ENCODE measurements at places on chromosomes 16 and 17.

DNA sequence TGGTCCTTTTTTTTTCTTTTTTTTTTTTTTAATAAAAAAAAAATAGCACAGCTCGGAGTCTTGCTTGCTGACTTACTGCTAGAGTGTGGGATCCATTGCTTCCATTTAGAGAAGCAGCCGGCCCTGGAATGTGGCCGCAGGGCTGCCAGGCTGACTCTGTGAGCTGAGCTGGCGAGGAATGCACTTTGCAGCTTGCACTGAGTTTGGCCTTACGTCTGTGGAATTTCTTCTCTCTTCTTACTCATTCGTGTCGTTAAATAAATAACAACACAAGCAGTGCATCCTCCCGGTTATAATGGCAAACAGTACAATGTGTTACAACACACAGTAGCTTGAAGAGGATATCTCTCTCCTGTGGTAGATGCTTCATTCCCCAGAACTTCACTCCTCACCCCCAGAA is 69.2 kb downstream of the PRKCB start:
- peak; percentile 86 for DNase-seq
- H3K27ac ChIP-seq, result no peak overlapping the region
- H3K36me3 ChIP-seq, result no peaks in the 10 kb centered on the region
- peaks cover 2% of the 10 kb centered on the region for H3K4me1 ChIP-seq
- no peak overlapping the region for H3K4me3 ChIP-seq
- H3K27me3 ChIP-seq, result no peaks in the 10 kb centered on the region

DNA sequence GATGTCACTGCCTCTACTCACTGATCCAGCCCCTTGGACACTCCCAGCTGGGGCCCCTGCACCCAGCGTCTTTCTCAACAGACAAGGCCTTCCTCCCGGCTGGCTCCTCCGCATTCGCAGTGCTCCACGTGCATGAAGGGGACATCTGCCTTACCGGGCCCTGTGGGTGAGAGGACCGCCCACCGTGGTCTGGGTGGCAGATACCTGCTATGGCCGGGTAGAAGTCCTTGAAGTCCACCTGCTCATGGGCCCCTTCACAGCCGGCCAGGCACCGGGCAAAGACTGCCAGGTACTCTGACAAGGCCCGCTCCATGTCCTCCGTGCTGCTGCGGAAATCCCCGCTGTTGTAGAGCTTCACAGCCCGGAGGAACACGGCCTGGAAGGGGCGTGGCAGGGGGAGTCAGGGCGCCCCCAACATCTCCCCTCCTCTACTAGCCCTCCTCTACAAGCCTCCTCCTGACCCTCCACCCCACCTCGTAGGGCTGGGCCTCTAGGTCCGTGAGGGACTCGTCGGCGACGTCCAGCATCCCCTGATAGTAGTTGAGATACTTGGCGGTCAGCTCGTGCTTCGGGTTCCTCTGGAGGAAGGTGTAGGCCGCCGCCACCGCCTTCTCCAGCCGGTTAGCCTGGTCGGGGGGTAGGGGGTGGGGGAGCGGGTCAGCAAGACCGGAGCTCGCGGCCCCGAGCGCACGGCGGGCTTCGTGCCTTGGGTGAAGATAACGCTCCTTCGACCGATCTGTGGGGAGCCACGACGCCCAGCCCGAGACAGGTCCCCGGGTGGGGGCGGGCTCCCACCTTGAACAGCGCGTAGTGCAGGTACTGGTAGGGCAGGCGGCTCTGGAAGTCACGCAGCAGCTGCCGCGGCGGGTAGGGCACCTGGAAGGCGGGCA is 845 bp downstream of the P3H4 start:
- peak overlapping the region; percentile 87 for H3K4me3 ChIP-seq
- peak; percentile 85 for DNase-seq
- no peaks in the 10 kb centered on the region for H3K4me1 ChIP-seq
- no peaks in the 10 kb centered on the region for H3K36me3 ChIP-seq

DNA sequence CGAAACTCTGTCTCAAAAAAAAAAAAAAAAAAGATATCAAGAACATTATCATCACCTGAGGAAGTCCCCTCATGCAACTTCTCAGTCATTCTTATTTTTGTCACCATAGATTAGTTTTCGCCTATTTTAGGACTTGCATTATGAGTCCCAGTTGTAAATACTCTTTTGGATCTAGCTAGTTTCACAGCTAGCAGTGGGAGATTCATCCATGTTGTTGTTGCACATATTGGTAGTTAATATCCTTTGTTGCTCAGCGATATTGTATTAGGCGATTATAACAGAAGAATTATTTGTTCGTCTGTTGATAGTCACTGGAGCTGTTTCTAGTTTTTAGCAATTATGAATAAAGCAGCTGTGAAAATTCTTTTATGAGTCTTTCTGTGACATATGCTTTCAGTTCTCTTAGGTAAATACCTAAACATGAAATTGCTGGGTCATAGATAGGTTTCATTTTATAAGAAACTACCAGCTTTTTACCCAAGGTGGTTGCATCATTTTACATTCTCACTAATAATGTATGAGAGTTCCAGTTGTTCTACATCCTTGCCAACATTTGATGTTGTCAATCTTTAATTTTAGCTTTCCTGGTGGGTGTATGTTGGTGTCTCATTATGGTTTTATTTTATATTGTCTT is 40.7 kb upstream of the MAP3K14 start:
- H3K27ac ChIP-seq, result no peak overlapping the region
- DNase-seq, result no peak
- H3K4me3 ChIP-seq, result no peak overlapping the region
- no peaks in the 10 kb centered on the region for H3K4me1 ChIP-seq

- no peak overlapping the region for H3K27ac ChIP-seq
- H3K4me1 ChIP-seq, result no peaks in the 10 kb centered on the region
- H3K27me3 ChIP-seq, result no peaks in the 10 kb centered on the region
- H3K4me3 ChIP-seq, result no peak overlapping the region
Observed at GRCh38 chr16:17509194-17509593, 38.4 kb upstream of the XYLT1 start.

DNA sequence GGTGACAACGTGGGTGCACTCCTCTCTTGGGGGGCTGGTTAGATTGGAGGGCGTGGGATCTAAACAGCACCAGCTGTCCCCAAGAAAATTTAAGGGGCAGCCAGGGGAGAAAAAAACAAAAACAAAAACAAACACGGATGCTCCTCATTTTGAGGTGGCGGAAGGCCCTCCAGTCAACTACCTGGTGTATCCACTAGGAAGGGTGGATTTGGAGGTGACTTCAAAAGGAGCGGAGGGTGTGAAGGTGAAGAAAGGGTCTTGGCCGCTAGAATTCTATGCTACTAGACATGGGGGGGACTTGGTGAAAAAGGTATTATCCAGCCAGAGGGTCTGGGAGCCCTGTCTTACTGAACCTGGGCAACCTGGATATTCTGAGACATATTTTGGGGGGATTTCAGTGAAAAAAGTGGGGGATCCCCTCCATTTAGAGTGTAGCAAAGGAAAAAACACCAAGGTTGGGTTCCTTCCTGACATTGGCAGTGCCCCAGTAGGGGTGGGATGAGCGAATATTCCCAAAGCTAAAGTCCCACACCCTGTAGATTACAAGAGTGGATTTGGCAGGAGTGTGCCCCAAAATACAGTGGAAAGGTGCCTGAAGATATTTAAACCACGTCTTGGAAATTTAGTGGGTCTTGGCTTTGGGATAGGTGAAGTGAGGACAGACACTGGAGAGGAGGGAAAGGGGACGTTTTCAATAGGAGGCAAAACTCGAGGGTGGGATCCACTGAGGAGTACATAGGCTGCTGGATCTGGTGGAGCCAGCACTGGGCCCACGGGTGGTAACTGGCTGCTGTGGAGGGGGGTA is 454 bp upstream of the FGF11 start:
- peak overlapping the region; percentile 91 for H3K4me3 ChIP-seq
- H3K4me1 ChIP-seq, result peaks cover 3% of the 10 kb centered on the region
- no peaks in the 10 kb centered on the region for H3K36me3 ChIP-seq
- peaks cover 51% of the 10 kb centered on the region for H3K27me3 ChIP-seq

- H3K27me3 ChIP-seq, result no peaks in the 10 kb centered on the region
- peaks cover 6% of the 10 kb centered on the region for H3K4me1 ChIP-seq
- DNase-seq, result peak; percentile 78
- no peaks in the 10 kb centered on the region for H3K36me3 ChIP-seq
- H3K27ac ChIP-seq, result no peak overlapping the region
Observed at GRCh38 chr17:40463122-40463550, 19.9 kb downstream of the IGFBP4 start.

GRCh38 chr17:83179374-83179773 is 100.0 kb downstream of the METRNL start:
- H3K4me1 ChIP-seq, result no peaks in the 10 kb centered on the region
- H3K36me3 ChIP-seq, result no peaks in the 10 kb centered on the region

DNA sequence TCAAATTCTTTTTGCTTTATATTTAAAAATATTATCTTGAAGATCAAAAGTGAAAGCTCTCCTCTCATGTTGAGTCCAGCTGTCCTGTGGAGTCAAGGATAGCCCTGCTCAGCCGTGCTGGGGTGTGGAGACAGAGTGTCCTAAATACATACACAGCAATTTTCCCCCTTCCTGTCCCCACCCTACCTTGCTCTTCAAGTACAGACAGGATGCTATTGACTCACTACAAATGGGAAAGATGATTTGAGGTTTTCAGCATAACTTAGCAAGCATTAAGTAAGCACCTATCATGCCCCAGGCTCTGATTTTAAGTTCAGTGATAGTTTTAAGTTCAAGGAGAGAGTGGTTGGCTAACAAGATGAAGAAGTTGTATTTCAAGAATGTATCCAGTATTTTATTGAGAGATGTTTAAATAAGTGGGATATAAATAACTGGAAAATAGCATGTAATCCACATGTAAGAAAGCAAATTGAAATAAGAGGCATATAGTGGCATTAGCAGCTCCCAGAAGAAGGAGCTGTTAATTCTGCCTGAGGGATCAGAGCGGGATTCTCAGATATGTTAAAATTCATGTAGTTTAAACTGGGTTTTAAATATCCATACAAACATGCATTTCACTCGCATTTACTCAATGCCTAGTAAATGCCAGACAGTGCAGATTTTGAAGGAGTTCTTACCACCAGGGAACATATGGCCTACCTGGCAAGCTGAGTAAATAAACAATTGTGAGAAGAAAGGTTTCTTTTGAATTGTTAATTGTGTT is 183.5 kb upstream of the ANKFN1 start:
- no peak for DNase-seq
- no peaks in the 10 kb centered on the region for H3K27me3 ChIP-seq
- H3K4me3 ChIP-seq, result no peak overlapping the region
- H3K36me3 ChIP-seq, result no peaks in the 10 kb centered on the region
- H3K4me1 ChIP-seq, result no peaks in the 10 kb centered on the region
- no peak overlapping the region for H3K27ac ChIP-seq

- no peak overlapping the region for H3K4me3 ChIP-seq
- no peak for DNase-seq
- no peak overlapping the region for H3K27ac ChIP-seq
- H3K27me3 ChIP-seq, result peaks cover 14% of the 10 kb centered on the region
- H3K36me3 ChIP-seq, result no peaks in the 10 kb centered on the region
- H3K4me1 ChIP-seq, result no peaks in the 10 kb centered on the region
Observed at GRCh38 chr16:86661706-86662105, 83.4 kb downstream of the FOXL1 start.

GRCh38 chr17:55598495-55598894 is 87.2 kb upstream of the SMIM36 start:
- no peak for DNase-seq
- no peaks in the 10 kb centered on the region for H3K4me1 ChIP-seq
- no peaks in the 10 kb centered on the region for H3K36me3 ChIP-seq
- H3K27me3 ChIP-seq, result no peaks in the 10 kb centered on the region
- no peak overlapping the region for H3K4me3 ChIP-seq

- H3K36me3 ChIP-seq, result no peaks in the 10 kb centered on the region
- no peak overlapping the region for H3K4me3 ChIP-seq
- H3K4me1 ChIP-seq, result peaks cover 4% of the 10 kb centered on the region
- H3K27ac ChIP-seq, result no peak overlapping the region
- peaks cover under 1% of the 10 kb centered on the region for H3K27me3 ChIP-seq
- no peak for DNase-seq
Observed at GRCh38 chr16:17475104-17475503, 4.3 kb upstream of the XYLT1 start.

DNA sequence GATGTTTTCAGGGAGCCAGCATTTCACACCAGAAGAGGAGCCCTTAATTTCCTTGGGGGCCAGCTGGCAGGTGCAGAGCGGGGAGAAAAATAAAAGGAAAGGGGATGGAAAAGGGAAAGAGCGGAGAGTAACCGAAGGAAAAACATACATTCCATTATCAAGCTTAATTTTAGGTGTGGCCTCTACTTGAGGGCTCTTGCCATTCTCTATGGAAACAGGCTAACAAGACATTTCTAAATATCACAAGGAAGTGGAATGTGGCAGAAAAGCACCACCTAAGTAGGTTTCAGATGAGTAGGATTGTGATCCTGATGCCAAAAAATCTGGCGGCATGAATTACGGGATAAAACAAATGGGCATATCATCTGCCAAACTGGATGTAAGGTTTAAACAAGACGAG is 970 bp upstream of the DYNC1LI2 start:
- no peak for DNase-seq
- H3K36me3 ChIP-seq, result peaks cover 26% of the 10 kb centered on the region
- H3K4me3 ChIP-seq, result no peak overlapping the region

DNA sequence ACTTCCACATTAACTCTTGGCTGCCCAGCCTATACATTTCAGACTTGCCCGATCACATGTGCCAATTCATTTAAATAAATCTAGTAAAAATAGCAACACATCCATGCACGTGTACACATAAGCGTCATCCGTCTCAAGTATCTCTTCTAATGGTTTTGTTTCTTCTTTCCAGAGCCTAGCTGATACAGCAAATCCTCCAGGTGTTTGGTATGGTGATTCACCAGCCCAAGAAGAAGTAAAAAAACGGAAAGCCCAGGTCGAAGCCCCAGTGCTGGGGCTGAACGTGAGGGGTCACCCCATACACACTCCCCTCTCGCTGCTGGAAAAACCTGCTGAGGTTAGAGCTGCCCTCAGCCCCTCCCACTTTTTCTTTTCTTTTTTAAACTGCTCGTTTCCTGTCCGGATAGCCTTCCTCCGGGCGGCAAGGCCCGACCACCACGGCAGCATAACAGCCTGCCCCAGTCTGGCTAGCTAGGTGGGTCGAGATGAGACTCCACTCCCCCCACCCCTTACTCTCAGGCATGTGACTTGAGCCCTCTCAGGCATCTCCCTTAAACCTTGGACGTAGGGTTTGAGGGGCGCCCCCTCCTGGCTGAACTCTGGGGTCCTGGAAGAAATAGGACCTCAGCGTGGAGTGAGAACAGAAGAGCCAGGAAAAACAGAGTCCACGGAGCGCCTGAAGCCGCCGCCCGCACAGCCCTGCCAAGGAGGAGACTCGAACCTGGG is 13.9 kb upstream of the OR1F1 start:
- no peak overlapping the region for H3K27ac ChIP-seq
- H3K4me3 ChIP-seq, result peak overlapping the region; percentile 36
- H3K36me3 ChIP-seq, result no peaks in the 10 kb centered on the region
- peaks cover 2% of the 10 kb centered on the region for H3K4me1 ChIP-seq
- peak; percentile 95 for DNase-seq

DNA sequence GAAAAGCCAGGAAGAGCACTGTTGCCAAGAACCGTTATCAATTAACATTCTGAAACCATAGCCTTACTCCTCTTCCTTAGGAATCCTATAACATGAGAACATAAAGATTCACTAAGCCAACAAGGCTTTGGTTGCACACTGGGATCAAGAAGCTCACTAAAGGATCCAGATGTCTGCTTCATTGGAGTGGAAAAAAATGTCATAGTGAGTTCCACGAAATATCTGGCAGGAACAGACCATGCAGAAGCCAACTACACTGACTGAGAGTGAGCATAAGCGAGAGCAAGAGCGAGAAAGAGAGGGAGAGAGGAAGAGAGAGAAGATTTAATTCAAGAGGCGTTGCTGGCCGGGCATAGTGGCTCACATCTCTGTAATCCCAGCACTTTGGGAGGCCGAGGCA is 13.4 kb upstream of the MEIOC start:
- no peaks in the 10 kb centered on the region for H3K4me1 ChIP-seq
- no peaks in the 10 kb centered on the region for H3K36me3 ChIP-seq
- no peak overlapping the region for H3K27ac ChIP-seq
- H3K27me3 ChIP-seq, result peaks cover 8% of the 10 kb centered on the region
- no peak for DNase-seq
- no peak overlapping the region for H3K4me3 ChIP-seq

GRCh38 chr17:14201021-14201987 is 35.4 kb downstream of the CDRT15 start:
- no peaks in the 10 kb centered on the region for H3K4me1 ChIP-seq
- H3K27me3 ChIP-seq, result no peaks in the 10 kb centered on the region
- no peak overlapping the region for H3K27ac ChIP-seq
- H3K4me3 ChIP-seq, result no peak overlapping the region

Data from endodermal cell (in vitro differentiated cells).